ENCODE measurements at places on chromosomes 5 and 9. TPM values are rescaled to one million over a fixed set of nuclear protein-coding genes. Genes with fewer than 3 reads are reported as not detected.

ADAMTSL1 gene
- not detected for total RNA-seq

PPP3R2 gene
- not detected for total RNA-seq

GZMA gene
- not detected for total RNA-seq

SLC23A1 gene
- total RNA-seq, result 0.24 TPM

PCDHB11 gene
- total RNA-seq, result 0.43 TPM

AMBP gene
- 0.24 TPM for total RNA-seq

Measured in tracheal epithelial cell (primary cell).